ENCODE measurements at places on chromosomes 2 and 18.

DNA sequence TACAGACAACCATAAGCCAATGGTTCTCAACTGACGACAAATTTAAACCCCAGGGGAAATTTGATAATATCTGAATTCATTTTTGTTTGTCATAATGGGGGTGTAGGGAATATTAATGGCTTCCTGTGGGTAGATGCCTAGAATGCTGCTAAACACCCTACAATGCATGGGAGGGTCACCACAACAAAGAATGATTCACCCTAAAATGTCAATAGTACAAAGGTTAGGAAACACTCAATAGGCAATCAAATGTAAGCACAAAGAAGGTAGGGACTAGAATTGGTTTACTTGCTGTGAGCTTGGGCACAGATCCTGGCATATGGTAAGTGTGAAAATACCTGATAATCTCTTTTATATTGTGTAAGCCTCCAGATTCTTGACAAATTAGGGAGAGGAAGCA, 20.1 kb upstream of the FANCL start:
- DNase-seq, result no peak

DNA sequence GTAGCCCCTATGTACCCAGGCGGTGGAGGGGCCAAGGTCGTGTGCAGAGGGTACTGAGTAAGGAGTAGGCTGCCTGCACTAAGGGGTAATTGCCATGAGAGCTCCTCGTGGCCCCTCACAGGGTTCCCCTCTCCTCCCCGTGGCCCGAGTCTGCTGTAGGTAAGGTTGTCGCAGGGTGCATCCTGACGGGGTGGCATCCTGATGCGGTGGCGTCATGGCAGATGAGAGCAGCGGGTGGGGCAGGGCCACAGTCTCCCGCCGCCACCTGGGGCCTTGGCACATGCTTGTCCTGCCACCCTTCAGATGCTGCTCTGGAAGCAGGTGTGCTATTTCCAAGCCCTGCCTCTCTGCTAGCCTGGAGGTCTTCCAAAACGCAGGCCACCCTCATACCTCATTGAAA, 89.7 kb downstream of the EIPR1 start:
- no peak for DNase-seq

- DNase-seq, result peak; percentile 26
Measured at GRCh38 chr2:176088048-176088936, 4.2 kb upstream of the HOXD13 start.

GRCh38 chr18:37565101-37565976, at the start of gene CELF4:
TSS of gene CELF4 (minus strand) at chr18:37565798.
- DNase-seq, result peak; percentile 80

- no peak for DNase-seq
Measured at GRCh38 chr2:211447548-211447947, 891.1 kb downstream of the CPS1 start.

DNA sequence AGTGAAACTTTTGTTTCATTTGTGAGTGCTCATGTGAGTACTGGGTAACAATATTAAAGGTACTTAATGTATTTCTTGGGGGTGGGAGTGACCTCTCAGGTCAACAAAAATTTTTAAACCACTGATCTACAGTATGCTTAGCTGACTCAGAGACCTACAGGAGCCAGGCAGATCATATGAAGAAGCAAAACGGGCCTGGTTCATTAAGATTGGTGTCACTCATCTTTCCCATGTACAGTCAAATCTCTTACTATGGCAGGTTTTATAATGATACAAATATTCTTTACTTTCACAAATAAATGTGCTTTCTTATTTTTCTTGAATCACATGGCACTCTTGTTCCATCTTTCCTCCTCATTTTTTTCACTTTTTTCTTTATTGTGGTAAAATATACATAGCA, 7.7 kb upstream of the TMSB10 start:
- no peak for DNase-seq

- DNase-seq, result no peak
Measured at GRCh38 chr2:120587279-120587996, 148.2 kb upstream of the GLI2 start.
